ENCODE measurements at places on chromosomes 11 and 22.

GRCh38 chr11:46914363-46914762, 4.0 kb downstream of the LRP4 start:
- DNase-seq: no peak

DNA sequence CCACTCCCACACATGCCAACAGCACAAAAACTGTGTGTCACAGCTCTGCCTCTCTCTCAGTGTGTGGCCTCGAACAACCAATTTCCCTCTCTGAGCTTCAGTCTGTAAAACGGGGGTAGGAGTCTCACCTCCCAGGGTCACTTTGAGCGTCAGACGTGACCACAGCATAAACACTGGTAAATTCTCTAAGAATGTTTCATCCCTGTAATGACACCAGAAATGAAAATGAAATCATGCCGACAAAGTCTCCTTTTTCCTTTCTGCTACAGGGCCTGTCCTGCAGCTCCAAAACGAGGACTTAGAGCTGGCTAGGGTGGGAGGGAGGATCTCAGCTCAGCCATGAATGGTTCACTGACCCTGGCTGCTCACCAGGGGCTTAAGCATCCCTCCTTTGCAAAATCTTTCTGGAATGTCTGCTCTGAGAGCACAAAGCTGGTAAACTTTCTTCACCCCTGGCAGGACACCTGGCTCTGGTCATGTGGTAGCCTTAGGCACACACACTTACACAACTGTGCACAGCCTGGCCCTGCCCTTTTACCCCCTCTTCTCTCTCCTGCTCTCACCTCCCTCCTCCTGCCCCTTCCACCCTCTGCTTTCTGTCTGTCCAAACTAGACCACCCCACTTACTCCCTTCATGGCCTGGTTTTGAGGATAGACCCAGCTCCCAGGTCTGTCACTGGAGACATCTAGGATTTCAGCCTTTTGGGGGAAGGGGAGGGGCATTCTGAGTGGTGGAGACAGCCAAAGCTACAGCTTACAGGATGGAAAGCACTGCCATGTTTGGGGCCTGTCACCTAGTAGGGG, 12.3 kb upstream of the TSKU start:
- no peak for DNase-seq

- no peak for DNase-seq
These were observed 45.1 kb downstream of the UBASH3B start for GRCh38 chr11:122700666-122701065.

GRCh38 chr11:78253797-78254196, 65.1 kb downstream of the USP35 start:
- no peak for DNase-seq

- peak; percentile 33 for DNase-seq
These were observed 10.2 kb upstream of the STK33 start for GRCh38 chr11:8604078-8604723.

GRCh38 chr11:11626128-11626527, 4.3 kb upstream of the GALNT18 start:
- DNase-seq: no peak

DNA sequence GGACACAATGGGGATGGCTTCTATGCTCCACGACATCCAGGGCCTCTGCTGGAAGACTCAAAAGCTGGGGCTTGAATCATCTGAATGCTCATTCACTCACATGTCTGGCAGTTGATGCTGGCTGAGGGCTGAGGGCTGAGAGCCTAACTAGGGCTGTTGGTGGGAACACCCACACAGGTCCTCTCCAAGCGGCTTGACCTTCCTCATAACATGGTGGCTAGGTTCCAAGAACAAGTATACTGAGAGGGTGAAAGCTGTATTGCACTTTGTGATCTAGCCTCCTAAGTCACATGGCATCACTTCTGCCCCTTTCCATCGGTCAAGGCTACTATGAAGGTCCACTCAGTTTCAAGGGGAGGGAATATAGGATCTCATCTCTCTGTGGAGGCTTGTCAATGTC, 7.5 kb downstream of the TMEM151A start:
- no peak for DNase-seq

- no peak for DNase-seq
These were observed 1584.3 kb upstream of the RAG2 start for GRCh38 chr11:38182126-38182866.

GRCh38 chr22:30947173-30947815, 21.3 kb downstream of the MORC2 start:
- DNase-seq: no peak

DNA sequence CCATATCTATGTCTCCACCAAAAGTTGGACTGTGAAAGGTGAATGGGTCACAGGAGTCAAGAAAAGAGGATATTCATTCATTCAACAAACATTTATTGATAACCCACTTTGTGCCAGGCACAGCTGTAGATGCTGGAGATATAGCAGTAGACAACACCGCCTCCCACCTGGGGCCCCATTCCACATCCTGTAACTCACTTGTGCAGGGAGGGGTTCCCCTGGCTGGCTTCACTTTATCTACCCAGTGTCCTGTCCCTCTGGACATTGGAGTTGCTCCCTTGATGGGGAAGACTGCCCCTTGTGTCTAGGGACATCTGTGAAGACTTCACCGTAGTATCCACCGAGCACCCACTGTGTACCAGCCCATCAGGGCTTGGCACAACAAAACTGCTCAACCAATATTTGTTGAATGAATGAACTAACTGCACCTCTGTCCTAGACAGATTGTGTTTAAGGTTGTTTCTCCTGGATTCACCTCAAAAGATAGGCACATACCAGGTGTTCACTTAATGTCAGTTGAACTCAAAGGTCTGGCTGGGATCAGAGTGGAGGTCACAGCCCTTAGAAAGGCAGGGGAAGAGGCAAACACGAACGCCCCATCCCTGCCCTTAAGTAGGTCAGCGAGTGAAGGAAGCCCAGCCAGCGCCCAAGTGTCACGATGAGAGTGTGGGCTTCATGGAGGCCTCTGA, 1.4 kb upstream of the OVOL1 start:
- no peak for DNase-seq

DNA sequence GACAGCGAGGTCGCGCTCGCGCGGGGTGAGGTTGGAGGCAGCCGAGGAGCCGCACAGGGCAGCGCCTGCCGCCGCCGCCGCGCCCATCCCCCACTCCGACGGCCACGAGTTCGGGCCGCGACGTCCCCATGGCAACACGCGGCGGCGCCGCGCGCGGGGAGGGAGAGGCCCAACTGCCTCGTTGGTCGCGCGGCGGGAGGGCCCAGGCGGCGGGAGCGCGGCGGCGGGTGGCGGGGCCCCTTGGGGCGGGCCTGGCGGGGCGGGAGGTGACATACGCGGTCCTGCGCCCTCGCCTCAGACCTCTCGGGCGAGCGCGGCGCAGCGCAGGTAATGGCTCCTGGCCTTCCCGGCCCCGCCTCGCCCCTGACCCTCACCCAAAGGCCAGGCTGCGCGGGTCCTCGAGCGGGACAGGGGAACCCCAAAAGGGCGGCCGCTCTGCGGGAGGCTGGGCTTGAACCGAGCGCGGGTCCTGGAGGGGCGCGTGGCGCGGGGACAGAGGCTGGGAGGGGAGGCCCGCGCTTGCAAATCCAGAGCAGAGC, at the start of gene DEUP1:
Gene DEUP1 (plus strand): TSS at position 297 of the 539 bp plus-strand sequence. CDS start 1,518 bp downstream, outside the sequence.
- DNase-seq: no peak

- no peak for DNase-seq
These were observed 7.3 kb downstream of the PAX6 start for GRCh38 chr11:31803813-31804311.

GRCh38 chr11:7572001-7572712, 58.4 kb downstream of the PPFIBP2 start:
- no peak for DNase-seq

GRCh38 chr22:44642096-44642644, 59.8 kb upstream of the PRR5 start:
- DNase-seq: no peak

- DNase-seq: no peak
These were observed 51.6 kb downstream of the ST3GAL4 start for GRCh38 chr11:126407101-126407521.

- DNase-seq: no peak
These were observed 18.4 kb downstream of the OR2AT4 start for GRCh38 chr11:75078233-75078632.

- DNase-seq: no peak
These were observed 57.4 kb downstream of the JAM3 start for GRCh38 chr11:134126217-134126822.

GRCh38 chr22:32050678-32051515, 7.8 kb downstream of the SLC5A1 start:
- DNase-seq: peak; percentile 37

All from stimulated activated CD8-positive, alpha-beta memory T cell treated with anti-CD3 and anti-CD28 coated beads, Interleukin-4, amount 100 ng/mL, for 24 hours (primary cell).